ENCODE measurements at places on chromosomes 1 and 21. TPM values are rescaled to one million over a fixed set of nuclear protein-coding genes. Genes with fewer than 3 reads are reported as not detected.

DNA sequence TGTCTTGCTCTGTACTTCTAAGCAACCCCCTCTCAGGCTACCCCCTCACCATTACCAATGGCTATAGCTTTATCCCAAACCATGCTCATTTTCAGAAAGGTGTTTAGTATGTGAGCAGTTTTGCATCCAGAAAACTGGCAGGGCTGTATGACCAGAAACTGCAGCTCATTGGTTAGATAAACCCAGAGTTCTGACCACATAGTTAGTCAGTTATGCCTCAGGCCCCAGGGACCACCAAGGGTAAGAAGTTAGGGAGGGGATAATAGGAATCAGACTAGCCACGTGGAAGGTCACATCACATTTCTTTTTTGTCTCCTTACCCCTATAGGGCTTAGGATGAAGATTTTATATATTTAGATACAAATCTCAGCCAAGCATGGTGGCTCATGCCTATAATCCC is 1.2 kb downstream of the ITGA10 start:
- no peak for DNase-seq

DNA sequence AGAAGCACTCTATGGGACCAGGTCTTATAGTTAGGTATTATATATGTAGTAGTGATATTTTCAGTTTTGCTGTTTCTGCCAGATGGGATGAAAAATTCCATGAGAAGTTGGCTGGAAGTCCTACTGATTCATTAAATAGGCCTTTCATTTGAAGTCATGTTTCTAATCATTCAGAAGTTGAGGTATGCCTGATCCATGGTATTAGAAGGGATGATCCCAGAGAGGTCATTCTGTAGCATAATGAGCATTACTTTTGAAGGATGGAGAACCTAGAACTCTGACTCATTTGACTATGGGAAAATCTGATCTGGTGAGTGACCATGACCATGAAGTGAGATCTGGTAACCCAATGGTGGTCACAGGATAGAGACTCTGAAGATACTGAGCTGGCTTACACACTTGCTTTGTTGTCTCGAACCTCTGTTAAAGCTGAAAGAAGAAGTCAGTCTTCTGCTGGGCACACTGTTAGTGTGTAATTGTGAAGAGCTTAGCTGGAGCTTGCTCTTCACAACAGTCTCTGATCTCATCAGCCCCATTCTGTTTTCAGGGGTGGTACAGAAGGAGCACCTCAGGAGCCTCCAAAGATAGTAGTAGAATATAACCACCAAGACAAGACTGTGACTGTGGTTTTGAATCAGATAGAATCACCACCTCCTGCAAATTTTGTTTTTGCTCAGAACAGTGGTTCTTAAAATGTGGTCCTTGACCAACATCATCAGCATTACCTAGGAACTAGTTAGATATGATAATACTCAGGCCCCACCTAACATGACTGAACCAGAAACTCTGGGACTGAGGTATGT is 9.0 kb downstream of the MGST3 start:
- no peak for DNase-seq

GRCh38 chr1:247961791-247962190 is 3.2 kb upstream of the OR2AK2 start:
- no peak for DNase-seq

DNA sequence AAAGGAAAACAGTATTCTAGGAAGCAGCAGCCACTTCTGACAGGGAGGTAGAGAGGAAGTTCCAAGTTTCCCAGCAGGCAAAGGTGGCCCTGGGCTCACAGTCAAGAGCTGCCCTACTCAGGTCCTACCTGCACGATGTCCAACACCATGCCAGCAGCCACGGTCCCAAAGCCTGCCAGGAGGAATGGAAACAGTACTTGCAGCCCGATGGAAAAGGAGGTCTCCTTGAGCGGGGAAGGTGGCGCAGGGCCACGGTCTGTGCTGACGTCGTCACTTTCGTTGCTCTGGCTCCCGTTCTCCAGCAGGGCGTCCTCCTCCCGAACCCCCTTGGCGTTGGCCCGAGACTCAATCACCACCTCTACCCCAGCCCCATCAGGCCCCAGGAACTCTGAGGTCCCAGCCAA is 3.1 kb downstream of the SLC41A1 start:
- no peak for DNase-seq

DNA sequence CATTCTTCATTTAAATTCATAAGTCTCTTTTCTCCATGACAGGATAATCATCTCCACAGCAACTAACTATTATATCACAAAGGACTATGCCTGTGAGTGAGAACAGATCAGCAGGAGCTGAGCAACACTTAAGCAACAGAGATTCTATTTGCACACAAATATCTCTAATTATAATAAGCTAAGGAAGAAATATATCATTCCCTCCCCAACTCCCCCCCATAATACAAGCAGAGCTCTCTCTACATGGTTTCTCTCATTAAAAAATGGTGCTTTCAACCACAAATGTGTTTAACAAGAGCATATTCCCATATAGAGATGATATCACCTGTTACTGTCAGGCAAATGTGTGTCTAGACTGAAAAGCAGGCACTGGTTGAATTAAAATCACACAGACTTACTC is 34.5 kb upstream of the NIBAN1 start:
- DNase-seq: no peak

GRCh38 chr1:119646521-119647227 is 1.4 kb downstream of the ZNF697 start:
- DNase-seq: no peak

- no peak for DNase-seq
Measured at GRCh38 chr1:65725064-65725463, 67.6 kb upstream of the PDE4B start.

- DNase-seq: no peak
Measured at GRCh38 chr21:40833184-40833583, 13.8 kb downstream of the DSCAM start.

DNA sequence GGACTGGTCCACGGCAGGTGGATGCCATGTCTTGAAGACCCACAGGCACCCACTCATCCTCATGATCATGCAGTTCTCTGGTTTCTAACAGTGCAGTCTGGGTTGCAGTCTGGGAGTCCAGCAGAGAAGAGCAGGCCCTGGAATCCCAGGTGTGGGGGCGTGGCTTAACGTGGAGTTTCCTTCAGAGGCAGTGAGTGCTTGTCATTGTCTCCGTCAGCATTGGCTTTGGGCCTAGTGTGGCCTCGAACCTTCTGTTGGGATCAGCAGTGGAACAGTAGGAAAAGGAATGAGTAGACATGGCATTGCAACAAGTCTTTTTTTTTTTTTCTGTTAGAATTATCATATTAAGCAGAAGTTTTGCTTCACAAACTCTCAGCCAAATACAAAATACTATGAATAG is 12.8 kb downstream of the LGALS8 start:
- no peak for DNase-seq

GRCh38 chr1:19013826-19014548 is 57.5 kb upstream of the IFFO2 start:
- DNase-seq: no peak

DNA sequence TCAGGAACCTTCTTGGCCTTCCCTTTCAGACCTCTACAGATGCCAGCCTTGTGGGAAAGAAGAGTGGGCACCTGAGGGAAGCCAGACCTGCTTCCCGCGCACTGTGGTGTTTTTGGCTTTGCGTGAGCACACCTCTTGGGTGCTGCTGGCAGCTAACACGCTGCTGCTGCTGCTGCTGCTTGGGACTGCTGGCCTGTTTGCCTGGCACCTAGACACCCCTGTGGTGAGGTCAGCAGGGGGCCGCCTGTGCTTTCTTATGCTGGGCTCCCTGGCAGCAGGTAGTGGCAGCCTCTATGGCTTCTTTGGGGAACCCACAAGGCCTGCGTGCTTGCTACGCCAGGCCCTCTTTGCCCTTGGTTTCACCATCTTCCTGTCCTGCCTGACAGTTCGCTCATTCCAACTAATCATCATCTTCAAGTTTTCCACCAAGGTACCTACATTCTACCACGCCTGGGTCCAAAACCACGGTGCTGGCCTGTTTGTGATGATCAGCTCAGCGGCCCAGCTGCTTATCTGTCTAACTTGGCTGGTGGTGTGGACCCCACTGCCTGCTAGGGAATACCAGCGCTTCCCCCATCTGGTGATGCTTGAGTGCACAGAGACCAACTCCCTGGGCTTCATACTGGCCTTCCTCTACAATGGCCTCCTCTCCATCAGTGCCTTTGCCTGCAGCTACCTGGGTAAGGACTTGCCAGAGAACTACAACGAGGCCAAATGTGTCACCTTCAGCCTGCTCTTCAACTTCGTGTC is 995 bp upstream of the ZBTB48 start:
- no peak for DNase-seq

GRCh38 chr1:247390116-247390791 is 25.7 kb upstream of the NLRP3 start:
- DNase-seq: peak; percentile 95

GRCh38 chr1:209809611-209810010 is 3.7 kb upstream of the IRF6 start:
- DNase-seq: no peak

CFHR4 gene
- total RNA-seq: not detected

TRPM2 gene
- 2.5 TPM for total RNA-seq

KCNJ15 gene
- not detected for total RNA-seq

RAB29 gene
- total RNA-seq: 33.2 TPM

RNPEP gene
- 42.4 TPM for total RNA-seq

CHI3L2 gene
- total RNA-seq: 5.4 TPM

CELA3A gene
- total RNA-seq: not detected
